ENCODE measurements at places on chromosomes 5 and 9. TPM values are rescaled to one million over a fixed set of nuclear protein-coding genes. Genes with fewer than 3 reads are reported as not detected.
A peak's percentile ranks its signal among the peaks of the same experiment; 100 is the strongest.

DNA sequence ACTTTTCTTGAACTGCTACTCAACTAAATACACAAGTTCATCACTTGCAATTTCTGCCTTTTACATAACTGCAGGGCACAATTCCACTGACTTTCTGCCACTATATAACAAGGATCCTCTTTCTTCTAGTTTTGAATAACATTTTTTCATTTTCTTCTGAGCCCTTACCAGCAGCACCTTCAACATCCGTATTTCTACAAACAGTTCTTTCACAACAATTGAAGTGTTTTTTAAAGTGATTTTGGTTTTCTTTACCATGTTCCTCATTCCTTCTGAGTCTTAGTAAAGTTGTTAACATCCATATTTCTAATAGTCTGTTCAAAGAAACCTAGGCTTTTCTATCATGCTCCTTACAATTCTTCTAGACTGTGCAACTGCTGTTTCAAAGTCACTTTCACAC is 127.2 kb upstream of the PITX1 start:
- no peaks in the 10 kb centered on the region for H3K4me1 ChIP-seq
- no peak overlapping the region for H3K4me3 ChIP-seq
- no peak overlapping the region for H3K27ac ChIP-seq
- H3K27me3 ChIP-seq, result no peaks in the 10 kb centered on the region

DNA sequence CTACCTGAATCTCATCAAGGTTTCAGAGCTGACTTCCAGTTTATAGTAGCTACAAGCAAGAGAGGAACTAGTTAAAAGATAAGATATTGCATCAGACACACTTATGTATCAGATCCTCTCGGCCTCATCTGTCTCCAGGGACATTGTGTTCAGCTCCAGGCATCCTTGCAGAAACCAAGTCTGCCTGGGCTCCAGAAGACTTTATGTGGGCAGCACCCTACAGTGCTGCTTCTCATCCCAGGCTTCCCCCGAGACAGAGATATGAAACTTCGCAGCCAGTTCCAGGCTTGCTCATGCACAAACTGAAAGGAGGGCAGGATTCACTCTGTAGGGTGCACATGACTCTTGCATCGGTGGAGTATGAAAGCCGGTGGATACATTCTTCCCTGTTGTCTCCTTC is 33.9 kb upstream of the FOXB2 start:
- H3K27me3 ChIP-seq, result peaks cover 7% of the 10 kb centered on the region
- H3K4me1 ChIP-seq, result no peaks in the 10 kb centered on the region
- no peak overlapping the region for H3K27ac ChIP-seq
- no peak overlapping the region for H3K4me3 ChIP-seq
- no peak for DNase-seq

DNA sequence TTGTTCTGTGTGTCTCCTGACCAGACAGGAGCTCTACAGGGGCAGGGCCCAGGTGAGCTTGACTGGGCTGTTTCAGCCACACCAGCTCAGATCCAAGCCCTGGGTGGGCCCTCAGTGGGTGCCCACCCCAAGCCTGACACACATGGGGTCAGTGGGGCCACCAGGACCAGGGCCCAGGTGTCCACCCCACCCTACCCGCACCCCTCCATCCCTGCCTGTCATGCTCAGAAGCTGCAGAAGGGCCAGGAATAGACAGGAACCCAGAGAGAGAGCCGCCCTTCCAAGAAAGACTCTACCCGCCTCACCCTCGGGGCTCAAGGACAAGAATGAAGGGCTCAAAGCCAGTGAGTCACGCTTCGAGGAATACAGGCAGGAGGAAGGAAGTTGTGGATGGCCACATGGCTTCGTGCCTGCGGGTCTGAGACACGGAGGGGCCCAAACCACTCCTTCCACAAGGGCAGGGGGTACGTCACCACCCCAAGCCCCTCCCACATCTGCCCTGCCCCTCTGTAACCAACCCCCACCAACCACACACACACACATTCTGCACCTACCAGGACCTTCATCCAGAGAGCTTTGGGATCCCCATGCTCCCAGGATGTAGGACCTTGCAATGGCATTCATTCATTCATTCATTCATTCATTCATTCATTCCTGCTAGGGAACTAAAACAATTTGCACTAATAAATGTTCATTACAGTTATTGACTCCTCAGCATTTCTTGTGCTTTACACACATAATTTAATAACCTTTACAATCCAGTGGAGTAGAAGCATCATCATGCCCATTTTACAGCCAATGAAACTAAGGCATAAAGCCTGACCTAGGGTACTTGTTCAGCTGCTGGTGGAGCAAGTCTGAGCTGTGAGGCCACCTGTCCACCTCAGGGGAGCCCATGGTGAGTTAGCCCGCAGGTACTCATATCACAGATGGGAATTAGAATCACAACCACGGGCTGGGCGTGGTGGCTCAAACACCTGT is 55.9 kb upstream of the STXBP1 start:
- H3K36me3 ChIP-seq, result peaks cover 11% of the 10 kb centered on the region
- H3K27me3 ChIP-seq, result no peaks in the 10 kb centered on the region
- H3K4me3 ChIP-seq, result no peak overlapping the region
- DNase-seq, result peak; percentile 88
- peaks cover 92% of the 10 kb centered on the region for H3K4me1 ChIP-seq

DNA sequence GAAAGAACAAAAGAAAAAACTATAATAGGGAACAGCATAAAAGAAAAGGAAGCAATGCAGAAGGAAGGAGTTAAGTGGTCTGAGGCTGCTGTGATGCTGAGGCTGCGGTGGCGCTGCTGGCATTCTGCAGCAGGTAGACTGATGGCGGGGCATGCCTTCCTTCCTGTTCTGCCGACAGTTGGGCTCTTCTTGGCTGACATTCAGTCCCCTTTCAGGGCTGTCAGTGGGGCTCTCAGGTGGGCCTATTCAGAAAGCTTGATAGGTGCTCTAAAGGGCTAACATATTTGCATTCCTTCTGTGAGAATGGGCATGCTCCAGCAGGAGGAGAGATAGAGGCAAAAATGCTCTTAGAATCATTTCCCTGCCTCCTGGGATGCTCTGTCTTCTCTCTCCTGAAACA is 5.1 kb upstream of the CLINT1 start:
- no peak overlapping the region for H3K4me3 ChIP-seq
- H3K36me3 ChIP-seq, result no peaks in the 10 kb centered on the region
- H3K4me1 ChIP-seq, result no peaks in the 10 kb centered on the region
- no peaks in the 10 kb centered on the region for H3K27me3 ChIP-seq

Gene NCS1
- total RNA-seq, result 5.7 TPM

Measured in upper lobe of right lung (tissue), 1 donor.